Omental fat pad (tissue), 4 donors: ENCODE measurements at places on chromosomes 6 and 20.

DNA sequence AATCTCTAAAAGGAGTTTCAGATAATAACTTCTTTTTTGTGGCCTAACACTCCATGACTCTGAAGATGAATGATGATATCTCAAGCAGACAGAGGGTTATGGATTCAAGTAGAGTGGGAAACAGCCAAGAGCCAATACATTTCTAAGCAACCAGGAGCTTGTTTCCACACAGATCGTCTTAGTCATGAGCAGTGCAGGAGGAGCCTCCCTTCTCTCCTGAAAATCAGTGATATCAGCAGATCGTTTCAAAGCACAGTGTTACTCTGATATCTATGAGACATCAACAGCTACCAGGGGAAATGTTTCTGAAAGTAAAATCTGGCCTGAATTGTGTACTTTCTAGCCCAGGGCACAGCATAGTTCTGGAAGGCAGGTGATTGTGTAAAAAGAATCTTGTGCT, 11.5 kb downstream of the ADGRG6 start:
- no peak for DNase-seq

- DNase-seq = no peak
These were observed 1.4 kb downstream of the SLC35F1 start for GRCh38 chr6:117908246-117909068.

GRCh38 chr20:59025086-59025485, 5.9 kb downstream of the TUBB1 start:
- no peak for DNase-seq

DNA sequence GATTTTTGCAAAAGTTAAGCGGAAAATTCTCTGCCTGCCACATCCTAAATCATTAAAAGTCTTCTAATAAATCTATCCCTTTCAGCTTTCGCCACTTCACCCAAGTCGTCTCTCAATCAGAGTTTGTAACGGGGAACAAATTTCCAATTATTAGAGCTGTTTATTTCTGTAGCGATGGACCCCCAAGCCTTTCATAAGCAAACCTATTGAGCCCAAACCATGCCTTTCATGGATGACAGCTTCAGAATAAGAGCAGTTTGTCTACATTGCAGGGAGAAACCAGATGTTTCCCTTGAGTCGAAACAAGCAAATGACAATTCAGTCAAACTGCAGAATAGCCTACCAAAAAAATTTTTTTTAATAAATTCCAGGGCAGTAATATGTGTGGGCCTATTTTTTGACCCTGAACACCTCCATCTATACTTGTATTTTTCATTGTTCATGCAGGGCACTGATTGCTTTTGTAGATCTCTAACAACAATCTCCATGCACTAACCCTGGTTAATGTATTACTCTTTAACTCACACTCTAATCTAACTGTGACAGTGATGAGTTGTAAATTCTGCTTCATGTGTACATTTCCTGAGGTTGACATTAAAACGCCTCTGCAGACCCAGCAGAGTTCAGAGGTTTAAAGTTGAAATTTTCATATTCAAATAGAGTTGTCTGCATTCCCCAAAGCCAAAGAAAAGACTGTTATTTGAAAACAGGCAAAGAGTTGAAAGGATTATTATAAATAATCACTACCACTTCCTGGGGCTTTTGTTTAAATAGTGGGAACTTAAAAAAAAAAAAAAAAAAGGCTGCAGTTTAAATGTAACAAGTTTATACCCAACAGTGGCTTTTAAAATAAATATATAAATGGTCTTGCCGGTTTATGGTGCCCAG, 64.5 kb downstream of the ATP9A start:
- DNase-seq = no peak

GRCh38 chr6:121826156-121826810, 390.8 kb downstream of the GJA1 start:
- DNase-seq = no peak

DNA sequence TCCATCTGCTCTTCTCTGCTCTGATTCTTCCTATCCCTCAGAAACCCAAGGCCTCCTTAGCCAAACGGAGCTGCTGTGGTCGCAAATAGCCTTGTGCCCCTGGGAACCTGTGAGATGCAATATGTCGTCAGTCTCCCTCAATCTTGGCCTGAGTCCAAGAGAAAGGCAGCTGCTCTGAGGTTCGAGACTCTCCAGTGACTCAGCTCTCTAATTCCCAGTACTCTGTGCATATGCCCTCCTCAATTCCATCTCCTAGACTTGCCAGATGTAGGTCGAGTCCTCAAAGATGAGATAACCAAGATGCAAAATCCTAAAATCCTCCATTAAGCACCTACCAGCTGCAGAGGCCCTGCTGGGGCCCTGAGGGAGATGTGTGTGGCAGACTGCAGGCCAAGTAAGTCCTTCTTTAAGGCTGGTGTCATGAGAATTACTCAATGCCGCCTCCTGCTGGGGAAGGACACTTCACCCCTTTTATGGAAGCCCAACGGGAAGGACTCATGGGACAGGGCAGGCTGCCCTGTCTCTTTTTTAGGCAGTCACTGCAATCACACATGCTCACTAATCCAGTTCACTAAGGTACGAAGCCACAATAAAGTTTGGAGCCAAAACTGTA, 28.5 kb downstream of the C6orf15 start:
- no peak for DNase-seq

DNA sequence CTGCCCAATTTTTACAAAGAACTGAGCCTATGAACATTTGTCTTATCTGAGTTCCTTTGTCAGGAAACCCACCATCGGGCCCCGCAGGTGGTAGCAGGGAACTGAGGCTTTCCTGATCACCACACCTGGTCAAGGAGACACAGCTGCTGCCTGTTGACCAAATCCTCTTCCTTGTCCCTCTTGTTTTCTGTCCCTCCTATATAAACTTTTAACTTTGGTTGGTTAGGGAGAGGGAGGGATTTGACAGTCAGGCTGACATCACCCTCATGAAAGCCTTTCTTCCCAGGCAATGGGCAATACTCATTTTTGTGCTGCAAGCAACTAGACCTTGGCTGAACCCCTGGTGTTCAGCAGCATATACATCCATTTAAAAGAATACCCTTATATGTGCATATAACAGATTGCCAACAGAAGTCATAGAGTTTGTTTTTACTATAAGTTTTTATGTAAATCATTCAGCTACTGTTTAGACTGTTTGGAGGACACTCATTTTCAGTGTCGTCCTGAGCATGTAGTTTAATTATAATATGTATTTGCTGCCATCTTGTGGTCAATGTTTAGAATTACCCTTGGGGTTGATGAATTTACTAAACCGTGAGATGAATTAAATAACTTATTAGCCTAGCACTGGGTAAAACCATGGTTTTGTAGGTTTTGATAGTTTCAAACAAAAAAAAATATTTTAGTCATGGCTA, 17.0 kb downstream of the CRISP1 start:
- DNase-seq = no peak

DNA sequence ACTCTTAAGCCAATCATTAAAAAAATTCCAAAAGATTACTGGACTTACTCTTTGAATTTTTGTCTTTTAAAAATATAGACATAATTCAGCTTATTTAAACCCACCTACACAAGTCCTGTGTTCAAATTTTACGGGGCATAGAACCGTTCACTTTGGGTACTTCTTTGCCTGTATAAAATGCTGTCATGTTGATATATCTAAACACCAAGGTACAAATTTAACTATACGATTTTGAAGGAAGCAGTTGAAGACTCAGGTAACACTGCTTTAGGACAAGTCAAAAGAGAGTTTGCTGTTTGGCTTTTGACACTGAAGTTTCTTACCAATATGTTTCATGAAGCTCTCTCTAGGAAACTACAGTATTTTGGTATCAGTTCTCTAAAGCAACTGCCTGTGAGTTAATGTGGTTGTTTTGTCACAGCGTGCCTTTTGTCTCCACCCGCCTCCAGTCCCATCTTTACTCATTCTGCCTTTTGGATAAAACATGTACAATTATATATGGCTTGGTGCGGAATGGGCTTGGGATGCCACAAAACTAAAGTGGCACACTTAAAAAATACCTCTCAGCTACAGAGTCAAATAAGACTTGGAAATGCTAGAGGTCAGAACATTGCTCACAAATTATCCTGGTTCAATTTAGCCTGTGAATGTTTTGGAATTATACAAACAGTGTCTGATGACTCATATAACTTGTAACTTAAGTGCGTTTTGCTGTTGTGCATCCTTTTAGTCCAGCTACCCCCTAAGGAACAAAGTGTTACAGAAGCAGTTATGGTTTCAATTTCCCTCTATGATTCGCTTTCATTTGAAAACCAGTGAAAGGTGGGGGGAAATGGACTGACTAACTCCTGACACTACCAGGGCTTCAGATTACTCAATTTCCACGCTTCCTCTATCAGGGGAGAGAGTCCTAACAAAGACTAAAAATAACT, 38.7 kb downstream of the RGS17 start:
- DNase-seq = no peak

- no peak for DNase-seq
These were observed 19.2 kb upstream of the RIPOR3 start for GRCh38 chr20:50710492-50711063.

DNA sequence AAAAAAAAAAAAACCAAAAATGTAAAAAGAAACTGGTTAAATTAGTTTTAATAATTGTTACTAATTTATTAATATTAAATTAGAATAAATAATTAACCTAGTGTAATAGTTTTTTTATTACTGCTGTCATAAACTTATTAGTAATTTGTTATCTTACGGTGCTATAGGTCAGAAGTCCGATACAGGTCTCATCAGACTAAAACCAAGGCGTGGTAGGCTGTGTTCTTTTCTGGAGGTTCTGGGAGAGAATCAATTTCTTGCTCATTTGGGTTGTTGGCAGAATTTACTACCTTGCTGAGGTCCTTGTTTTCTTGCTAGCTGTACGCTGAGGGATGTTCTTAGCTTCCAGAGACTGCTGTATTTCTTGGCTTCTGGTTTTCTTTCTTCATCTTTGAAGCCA, 85.9 kb upstream of the RNF24 start:
- no peak for DNase-seq

- no peak for DNase-seq
These were observed 9.1 kb upstream of the SPATS1 start for GRCh38 chr6:44333273-44333919.

GRCh38 chr6:26057899-26058298, 29.3 kb upstream of the HFE start:
- DNase-seq = no peak
